Transverse colon (tissue), 4 donors: ENCODE measurements at places on chromosomes 5 and 9. TPM values are rescaled to one million over a fixed set of nuclear protein-coding genes. Genes with fewer than 3 reads are reported as not detected.

Gene MUSK
- 5.6 TPM for total RNA-seq

DNA sequence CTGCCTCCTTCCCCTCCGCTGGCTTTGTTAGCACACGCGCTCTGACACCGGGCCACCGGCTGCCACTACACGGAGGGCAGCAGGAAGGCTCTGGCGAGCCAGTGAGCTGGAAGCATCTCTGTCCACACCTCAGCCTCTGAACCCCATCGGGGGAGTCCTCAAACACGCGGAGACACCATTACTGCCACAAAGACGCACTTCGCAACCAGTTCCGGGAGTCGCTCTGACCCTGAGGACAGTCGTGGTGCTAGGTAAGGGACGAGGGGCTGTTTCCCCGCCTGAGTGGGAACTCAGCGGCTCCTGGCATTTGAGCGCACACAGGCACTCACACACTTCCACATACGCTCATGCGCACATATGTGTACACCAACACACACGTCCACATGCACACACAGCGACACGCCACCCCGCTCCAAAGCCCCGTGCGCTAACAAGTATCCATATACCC lies 160.0 kb downstream of the C9orf152 start:
- DNase-seq, result no peak

- no peak for DNase-seq
Measured at GRCh38 chr5:122412966-122413365, 100.9 kb downstream of the SNCAIP start.

DNA sequence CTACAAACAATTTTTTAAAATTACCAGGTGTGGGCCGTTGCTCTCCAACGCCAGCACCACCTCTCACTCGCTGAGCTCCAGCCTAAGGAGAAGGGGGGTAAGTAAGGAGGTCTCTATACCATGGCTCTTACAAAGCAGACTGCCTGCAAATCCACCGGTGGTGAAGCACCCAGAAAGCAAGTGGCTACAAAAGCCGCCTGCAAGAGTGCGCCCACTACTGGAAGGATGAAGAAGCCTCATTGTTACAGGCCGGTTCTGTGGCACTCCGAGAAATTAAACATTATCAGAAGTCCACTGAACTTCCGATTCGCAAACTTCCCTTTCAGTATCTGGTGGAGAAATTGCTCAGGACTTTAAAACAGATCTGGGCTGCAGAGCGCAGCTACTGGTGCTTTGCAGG lies 46.0 kb downstream of the CDO1 start:
- DNase-seq, result no peak

- no peak for DNase-seq
Measured at GRCh38 chr5:73617510-73618279, 8.3 kb upstream of the ARHGEF28 start.

- no peak for DNase-seq
Measured at GRCh38 chr5:99368726-99369125, 439.9 kb upstream of the CHD1 start.

Gene KIF4B
- not detected for total RNA-seq

Gene FBP2
- total RNA-seq, result not detected
